Osteocyte (in vitro differentiated cells): ENCODE measurements at places on chromosomes 1 and 21. TPM values are rescaled to one million over a fixed set of nuclear protein-coding genes. Genes with fewer than 3 reads are reported as not detected.

DNA sequence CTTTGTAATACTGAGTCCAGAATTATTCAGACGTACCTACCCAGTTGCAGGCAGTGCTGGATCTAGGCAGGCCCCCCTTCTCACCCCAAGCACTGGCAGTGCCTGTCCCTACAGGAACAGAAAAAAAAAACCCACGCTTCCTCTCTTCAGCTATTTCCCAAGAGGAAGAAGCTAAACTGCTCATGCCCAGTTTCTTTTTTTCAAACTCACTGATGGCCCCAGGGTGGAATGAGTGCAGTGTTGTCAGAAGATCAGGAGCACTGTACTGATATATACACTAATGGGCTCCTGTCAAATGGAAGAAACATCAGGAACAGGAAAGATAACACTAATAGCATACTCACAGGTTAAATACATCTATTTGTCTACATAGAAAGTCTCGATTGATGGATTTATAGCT, 28.2 kb upstream of the DOCK7 start:
- peaks cover 11% of the 10 kb centered on the region for H3K4me1 ChIP-seq
- no peak overlapping the region for H3K27ac ChIP-seq
- no peaks in the 10 kb centered on the region for H3K36me3 ChIP-seq
- no peak for DNase-seq
- no peak overlapping the region for H3K4me3 ChIP-seq

S100A2 gene
- total RNA-seq: 8.9 and 11.7 TPM in 2 replicates

DNA sequence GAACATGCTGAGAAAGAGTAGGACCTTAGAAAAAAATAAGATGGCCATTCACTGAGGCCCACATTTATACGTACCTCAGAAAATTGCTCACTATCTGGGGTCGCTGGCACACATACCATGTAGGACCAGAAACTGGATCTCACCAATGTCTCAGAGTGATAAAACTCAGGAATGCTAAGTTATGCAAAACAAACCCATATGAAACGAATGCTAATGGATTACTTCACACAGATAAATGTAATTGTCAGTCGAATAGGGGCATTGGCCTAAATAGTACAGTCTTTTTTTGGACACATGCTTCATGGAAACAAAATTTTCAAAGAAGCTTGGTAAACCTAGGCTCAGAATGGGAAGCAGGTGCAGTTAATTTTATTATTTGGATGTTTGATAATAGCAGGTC, 32.6 kb upstream of the RGS2 start:
- DNase-seq: no peak
- H3K4me1 ChIP-seq: no peaks in the 10 kb centered on the region
- H3K36me3 ChIP-seq: no peaks in the 10 kb centered on the region

AKR7A3 gene
- total RNA-seq: 1.5 and 2.1 TPM in 2 replicates

DNA sequence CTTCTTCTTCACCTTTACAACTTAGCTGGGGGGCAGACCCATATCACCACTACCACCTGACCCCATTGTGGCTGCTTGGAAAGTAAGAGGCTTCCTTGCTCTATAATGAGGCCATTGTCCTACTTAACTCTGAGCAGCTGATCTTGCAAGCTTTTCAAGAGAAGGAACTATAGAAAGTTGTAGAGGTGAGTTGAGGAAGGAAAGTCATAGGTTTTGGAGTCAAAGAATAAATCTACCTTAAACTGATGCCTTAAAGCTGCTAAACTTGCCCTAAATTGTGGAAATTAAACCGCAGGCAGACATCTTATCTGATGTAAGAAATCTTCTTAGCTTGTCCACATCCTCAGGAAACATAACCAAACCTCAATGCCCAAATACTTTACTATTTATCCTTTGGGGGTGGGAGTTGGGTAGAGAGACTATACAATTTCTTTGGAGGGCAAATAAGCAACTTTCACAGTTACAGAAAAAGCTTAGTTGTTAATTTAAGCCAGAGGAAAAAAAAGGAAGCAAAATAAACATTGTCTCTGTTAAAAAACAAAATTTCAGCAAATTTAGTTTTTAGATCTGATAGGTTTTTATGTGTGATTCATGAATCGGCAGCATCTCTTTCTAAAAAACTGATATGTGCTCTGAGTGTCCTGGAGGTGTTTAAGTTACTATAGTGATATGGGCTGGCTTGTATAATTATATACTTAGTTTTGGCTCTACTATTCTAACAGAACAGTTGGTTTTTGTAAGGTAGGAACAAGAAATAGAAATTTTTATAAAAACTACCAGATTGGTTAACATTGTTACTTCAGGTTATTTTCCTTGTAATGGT, 4.7 kb downstream of the IL23R start:
- no peak overlapping the region for H3K27ac ChIP-seq
- no peaks in the 10 kb centered on the region for H3K4me1 ChIP-seq
- H3K27me3 ChIP-seq: peaks cover 41% of the 10 kb centered on the region
- no peak for DNase-seq
- H3K36me3 ChIP-seq: no peaks in the 10 kb centered on the region
